ENCODE measurements at places on chromosomes 4 and X.

GRCh38 chr4:168656055-168656660, 159.3 kb downstream of the PALLD start:
- no peak for DNase-seq

GRCh38 chr4:18391354-18391728, 369.8 kb upstream of the LCORL start:
- DNase-seq: no peak

GRCh38 chr4:156889616-156890594, 81.7 kb downstream of the PDGFC start:
- DNase-seq: no peak

GRCh38 chr4:36281384-36282106, at the start of gene DTHD1:
Gene DTHD1, plus strand, starts transcription at chr4:36281616. Its CDS starts 143 bp downstream, at chr4:36281759.
- DNase-seq: no peak

GRCh38 chr4:171846893-171847292, 33.7 kb downstream of the GALNTL6 start:
- DNase-seq: no peak

DNA sequence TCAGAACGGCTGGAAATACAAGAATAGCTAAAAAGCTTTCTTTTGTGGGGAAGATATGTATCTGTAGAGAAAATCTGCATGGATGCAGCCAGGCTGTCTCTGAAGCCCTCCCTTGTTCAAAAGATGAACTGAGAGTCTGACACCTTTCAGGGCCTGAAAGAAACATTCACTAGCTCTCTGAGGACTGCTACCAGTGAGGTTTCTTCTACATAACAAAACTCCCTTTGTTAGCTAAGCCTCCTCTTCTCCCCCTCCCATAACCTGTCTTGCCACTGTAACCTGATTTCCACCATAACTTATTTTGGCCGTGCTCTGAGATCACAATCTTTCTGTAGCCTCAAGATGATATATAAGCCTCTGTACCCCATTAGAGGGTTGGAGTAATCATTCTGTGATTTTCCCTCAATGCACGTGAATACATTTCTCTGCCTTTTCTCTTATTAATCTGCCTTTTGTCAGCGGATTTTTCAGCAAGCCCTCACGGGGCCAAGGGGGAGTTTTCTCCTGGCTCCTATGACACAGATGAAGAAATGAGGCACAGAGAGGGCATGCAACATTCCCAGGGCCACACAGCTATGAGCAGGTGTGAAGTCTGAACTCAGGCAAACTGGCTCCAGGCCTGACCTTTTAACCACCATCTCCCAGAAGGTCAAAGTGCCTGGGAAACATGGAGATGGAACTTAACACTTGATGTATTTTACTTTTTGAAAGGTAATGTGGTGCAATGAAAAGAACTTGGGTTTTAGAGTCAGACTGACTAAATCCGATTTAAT, 161.6 kb upstream of the PRDX4 start:
- DNase-seq: no peak

- DNase-seq: no peak
Observed at GRCh38 chr4:7845493-7846128, 94.0 kb downstream of the AFAP1 start.

DNA sequence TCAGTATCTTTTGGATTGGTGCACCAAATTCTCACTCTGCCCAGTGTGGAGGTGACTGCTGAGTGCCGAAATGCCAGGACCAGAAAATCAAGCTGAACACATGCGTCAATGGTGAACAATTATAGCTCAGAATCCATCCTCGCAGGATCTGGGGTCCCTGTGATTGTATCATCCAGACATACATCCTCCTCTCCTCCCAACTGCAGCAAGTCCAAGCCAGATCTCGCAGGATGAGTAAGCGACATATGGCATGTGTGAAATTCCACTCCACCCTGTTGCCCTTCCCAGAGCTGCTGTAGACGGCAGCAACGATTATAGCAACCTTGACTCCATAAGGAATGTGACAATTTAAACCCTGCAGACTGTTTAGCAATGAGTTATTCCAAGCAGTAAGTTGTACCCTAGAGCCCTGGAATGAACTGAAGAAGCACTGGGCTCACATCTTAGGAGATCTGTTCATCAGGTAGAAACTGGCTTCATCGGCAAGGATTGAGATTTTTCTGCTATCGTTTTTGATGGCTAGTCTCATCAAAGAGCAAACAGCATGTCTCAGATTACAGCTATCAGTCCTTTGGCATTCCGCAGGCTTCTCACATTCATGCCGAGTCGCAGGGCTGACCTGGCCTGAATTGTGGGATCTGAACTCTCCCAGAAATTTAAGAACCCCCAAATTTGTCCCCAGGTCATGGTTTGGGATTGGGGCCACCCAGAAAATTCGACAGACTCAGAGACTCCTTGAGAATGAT, 35.5 kb upstream of the SORBS2 start:
- no peak for DNase-seq

- peak; percentile 72 for DNase-seq
Observed at GRCh38 chr4:70838666-70839588, 763 bp downstream of the GRSF1 start.

GRCh38 chrX:77014377-77015372, 432.5 kb upstream of the FGF16 start:
- no peak for DNase-seq

DNA sequence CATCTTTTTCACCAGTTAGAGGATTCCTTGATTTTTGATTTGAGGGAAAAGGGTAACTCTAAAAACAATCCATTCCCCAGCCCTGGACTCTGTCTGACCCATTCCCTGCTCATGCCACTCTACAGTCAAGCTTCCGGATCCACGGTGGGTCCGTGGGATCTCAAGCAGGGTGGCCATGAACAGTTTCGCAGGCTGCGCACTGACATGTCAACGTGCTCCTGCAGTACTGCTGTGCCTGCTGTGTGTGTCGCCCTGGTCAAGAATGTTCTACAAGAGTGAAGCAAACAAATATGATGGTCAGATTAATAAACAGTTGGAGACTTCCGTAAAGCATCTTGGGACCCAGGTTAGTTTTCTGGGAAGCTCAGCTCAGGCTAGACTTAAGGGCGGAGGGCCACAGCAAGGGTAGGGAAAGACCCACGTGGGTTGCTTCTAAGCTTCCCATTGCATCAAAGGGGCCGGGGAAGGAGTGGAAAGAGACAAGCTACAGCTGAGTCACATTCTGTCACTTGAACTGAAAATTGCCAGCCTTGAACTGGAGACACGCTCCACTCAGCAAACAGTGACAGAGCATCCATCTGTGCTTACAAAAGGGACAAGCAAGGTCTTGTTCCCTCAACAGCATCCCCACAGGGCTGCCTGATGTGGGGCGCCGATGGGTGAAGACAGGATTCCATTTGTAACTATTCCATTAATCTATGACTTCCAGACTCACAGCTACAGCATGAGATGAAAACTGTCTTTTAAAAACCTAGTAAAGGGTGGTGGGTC, 81.8 kb downstream of the MTMR1 start:
- DNase-seq: no peak

DNA sequence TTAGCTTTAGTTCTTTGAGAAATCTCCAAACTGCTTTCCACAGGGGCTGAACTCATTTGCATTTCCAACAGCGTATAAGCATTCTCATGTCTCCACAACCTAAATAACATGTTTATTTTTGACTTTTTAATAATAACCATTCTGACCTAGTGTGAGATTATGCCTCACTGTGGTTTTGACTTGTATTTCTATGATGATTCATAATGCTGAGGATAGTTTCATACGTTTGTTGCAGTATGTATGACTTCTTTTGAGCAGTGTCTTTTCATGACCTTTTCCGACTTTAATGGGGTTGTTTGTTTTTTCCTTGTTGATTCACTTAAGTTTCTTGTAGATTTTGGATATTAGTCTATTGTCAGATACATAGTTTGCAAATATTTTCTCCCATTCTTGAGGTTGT, 1833.0 kb upstream of the PCDH10 start:
- DNase-seq: no peak

DNA sequence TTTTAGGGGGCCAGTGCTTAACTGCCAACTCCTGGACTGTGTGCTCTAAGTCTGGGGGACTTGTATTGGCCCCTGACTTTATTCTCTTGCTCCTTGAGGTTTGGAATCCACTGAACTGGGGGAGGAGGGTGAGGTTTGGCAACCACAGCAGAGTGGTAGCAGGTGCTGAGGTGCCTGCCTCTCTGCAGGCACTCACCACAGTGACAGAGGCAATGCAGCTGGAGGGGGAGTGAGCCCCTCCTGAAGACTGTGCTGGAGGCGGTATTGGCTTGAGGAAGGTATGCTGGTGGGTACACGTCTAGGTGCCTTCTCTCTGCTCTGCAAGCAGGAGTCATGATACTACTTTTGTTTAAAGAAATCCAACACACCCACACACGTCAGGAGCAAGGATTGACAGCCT, 24.6 kb downstream of the CFAP299 start:
- no peak for DNase-seq

DNA sequence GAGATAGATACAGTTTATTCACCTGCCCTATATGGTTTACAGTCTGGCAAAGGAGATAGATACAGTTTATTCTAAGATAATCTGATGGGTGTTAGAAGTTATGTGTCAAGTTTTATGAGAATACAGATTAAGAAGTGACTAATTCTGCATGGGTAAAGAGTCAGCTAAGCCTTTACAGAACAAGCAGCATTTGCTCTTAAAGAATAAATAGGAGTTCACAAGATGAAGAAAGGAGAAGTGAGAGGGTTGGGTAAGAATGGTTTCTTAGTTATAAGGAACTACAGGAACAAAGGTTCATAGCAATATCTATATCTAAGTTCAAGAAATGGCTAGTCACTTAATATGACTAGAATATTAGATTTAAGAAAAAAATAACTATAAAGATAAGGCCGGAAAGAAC, 47.6 kb downstream of the THOC2 start:
- DNase-seq: no peak

GRCh38 chr4:185742766-185743165, 69.2 kb downstream of the SORBS2 start:
- no peak for DNase-seq

DNA sequence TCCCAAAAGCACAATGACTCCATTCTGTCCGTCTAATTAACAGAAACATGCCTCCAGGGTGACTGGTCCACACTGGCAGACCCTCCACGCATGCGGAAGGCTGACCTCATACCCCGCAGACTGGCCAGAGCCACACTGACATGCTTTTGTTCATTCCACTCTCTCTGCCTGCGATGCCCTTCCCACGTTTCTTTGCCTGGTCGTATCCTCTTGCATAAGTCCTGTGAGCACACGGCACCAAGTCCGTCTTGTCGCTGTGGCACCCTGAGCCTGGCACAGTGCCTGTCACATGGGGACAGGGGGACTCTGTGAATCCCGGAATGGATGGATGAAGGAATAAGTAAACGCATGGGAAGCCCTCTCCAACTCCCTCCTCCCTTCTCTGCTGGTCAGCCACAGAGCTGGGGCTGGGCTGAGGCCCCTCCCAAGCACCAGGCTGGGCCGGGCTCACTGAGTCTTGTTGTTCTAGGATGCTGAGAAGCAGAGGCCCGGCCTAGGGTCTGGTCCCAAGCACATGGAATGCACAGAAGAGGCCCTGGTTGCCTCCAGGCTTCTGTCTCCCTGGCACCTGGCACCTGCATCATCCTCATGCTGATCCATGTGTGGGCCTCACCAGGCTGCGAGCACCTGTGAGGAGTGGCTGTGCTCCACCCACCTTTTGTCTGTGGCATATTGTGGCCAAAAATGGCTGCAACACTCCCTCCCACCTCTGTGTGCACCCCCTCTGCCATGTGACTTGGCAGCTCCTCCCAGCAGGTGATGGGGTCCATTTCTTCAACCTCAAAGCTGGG, 38.9 kb upstream of the C4orf50 start:
- no peak for DNase-seq

- DNase-seq: no peak
Observed at GRCh38 chr4:47624031-47624441, 139.0 kb downstream of the ATP10D start.

- no peak for DNase-seq
Observed at GRCh38 chr4:113059449-113060182, 10.2 kb downstream of the ANK2 start.

GRCh38 chrX:49269767-49270248, at the start of gene PPP1R3F:
Gene PPP1R3F, plus strand, starts transcription at chrX:49269793. Its CDS starts 77 bp downstream, at chrX:49269870.
- DNase-seq: no peak

All from activated CD4-positive, CD25-positive, alpha-beta regulatory T cell treated with anti-CD3 and anti-CD28 coated beads, Interleukin-2, amount 50 U/mL, for 72 hours (primary cell).